ENCODE measurements at places on chromosomes 6 and 20.

GRCh38 chr6:129946439-129947140 is 71.8 kb upstream of the L3MBTL3 start:
- DNase-seq: no peak

- no peak for DNase-seq
These were observed 121.4 kb downstream of the BMP2 start for GRCh38 chr20:6888736-6889395.

DNA sequence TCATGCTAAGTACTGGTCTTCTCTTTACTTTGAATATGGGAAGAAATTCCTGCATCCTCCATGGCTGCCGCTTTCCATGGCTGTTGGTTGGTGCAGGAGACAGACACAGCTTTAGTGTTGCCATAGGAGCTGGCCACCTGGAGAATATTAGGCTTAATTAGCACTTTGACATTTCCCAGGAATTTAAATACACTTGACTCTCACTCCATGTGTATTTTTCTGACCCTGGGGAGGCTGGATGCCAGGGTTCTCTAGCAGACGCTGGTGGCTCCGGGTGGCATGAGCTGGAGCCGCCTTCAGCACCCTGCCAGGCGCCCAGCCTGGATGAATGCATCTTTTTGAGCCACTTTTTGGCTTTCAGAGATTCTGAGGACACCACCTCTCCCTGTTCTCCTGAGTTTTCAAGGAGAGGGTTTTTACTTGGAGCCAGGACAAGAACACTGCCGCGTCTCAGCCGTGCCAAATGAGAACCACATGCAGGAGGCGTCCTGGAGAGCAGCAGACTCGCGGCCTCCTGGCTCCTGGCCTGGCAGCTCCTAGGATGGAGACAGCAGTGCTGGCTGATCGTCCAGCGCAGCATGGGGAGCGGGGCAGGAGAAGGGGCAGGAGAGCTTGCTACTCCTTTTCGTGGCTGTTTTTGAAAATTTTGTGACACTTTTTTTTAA is 258.8 kb downstream of the SMOC2 start:
- no peak for DNase-seq

DNA sequence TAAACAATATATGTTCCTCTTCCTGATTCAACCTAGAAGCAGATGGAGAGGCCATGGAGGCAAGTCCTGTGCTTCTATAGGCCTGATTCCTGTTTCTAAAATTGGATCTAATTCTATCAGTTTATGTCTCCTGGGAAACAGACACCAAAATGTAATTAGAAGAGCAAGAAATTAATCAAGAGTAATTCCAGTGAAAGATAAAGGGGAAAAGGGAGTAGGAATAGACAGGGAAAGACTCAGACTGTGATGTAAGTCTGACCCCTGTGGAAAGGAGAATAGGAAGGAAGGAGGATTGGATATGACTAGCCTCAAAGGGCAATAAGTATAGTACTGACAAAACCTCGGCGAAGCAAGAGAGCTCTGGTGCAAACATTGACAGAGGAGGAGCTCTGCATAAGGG is 33.9 kb upstream of the FBXO30 start:
- DNase-seq: no peak

DNA sequence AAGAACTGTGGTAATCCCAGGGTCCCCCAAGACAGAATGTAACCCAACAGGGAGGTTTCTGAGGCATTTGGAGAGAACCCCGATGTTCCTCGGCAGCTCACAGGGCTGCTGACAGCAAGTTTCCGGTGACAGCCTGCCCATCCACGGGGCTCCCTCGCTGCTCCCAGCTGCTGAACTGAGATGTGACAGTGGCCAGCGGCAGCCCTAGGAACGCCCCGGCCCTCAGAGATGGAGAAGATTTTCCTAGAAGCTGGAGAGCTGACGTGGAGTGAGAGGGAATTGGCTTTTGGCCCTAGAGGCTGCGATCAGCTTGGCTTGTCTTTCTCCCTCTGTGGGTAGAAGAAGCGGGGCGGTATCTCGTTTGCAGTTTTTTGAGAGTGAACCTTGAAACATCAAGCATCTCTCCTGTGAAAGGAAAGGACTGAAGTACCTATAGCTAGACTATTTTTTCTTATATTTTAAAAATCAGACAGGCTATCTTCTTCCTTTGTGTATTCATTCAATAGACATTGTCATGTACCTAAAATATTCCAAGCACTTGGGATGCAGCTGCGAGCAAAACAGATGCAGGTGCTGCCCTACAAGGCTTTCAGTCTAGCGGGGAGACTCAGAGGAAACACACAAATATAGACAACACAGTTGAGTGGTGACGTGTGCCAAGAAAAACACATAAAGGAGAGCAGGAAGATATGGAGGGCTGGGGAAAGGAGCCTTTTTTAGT is 28.4 kb upstream of the NFATC2 start:
- DNase-seq: no peak

GRCh38 chr20:8633366-8633765 is 435.5 kb upstream of the PLCB4 start:
- no peak for DNase-seq

DNA sequence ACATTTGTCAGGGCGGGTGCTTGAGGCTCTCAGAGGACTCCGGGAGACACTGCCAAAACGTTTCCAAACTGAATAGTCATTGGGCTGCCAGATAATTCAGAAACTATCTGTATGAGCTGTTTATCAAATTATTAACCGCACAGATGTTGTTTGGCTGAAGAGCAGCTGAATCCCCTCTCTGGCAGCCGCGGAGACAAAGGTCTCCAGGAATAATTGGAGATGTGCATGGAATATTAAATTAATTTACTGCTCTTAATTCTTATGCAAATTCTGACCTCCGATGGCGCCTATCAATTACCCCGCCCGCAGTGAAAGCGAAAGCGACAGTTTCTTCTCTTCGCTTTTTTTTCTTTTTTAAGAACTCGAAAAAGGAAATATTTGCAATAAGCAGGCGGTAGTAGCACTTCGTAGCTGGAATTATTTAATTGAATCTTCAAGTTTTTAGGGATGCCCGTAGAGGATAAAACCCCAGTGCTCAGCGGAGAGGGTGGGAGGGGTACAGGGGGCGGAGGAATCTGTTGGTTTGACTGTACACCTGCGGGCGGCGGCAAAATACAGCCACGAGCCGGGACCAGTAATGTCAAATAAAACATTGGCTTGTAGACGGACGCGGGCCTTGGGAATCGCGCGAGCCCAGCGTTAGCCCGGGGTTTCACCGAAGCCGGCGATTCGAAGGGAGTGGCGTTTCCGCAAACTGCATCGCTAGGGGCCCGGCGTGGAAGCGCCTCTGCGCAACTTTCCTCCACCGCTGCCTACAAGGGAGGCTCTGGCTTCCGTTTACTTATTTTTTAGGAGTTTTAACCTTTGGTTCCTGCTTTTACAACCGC is 6.2 kb downstream of the LINC00237 start:
- DNase-seq: no peak

- DNase-seq: no peak
These were observed 95.9 kb downstream of the SMOC2 start for GRCh38 chr6:168536665-168537539.

DNA sequence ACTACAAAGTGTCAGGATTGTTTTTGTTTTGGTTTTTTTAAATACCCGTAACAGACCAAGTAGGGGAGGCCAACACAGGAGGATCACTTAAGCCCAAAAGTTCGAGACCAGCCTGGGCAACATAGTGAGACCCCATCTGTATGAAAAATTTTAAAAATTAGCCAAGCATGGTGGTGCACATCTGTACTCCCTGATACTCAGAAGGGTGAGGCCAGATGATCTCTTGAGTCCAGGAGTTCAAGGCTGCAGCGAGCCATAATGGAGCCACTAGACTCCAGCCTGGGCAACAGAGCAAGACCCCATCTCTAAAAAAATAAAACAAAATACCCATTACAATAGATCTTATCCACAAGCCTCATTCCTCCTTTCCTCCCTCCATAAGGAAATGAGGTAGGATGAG is 28.7 kb upstream of the TM9SF4 start:
- no peak for DNase-seq

DNA sequence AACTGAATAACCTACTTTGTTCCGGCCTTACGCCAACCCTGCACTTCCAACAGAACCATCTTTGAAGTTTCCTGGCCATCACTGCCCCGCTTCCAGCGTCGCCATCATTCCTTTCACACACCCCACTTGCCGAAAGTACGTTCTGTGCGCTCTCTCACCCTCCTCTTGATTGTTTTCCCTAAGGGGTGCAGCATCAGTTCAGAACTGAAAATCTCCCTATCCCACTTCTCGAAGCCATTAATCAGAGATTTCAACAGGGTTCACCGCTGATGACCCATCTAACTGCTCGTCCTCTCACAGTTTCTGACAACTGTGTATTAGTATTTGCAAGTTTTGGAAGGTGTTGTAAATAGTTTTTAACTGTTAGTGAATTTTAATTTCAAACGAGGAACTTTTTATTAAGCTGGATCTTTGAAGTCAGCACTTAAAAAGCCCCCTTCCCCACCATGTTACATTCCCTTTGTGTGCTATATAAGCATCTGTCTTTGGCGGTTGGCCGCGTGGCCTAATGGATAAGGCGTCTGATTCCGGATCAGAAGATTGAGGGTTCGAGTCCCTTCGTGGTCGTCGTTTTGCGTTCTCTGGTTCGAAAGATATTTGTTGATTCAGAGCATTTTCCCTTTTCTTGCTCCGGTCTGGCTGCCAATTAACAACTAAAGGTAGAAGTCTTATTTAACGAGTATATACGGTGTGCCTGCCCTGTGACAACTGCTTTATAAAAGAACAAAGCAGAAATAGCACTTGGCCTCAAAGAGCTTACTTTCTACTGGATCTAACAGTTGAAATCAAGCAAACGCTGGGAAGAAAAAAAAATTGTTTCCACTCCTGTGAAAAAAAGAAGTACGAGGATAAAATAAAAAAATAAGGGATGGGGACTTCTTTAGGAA is 42.6 kb downstream of the TRIM27 start:
- DNase-seq: no peak
